ENCODE measurements at places on chromosomes 2 and 18. TPM values are rescaled to one million over a fixed set of nuclear protein-coding genes. Genes with fewer than 3 reads are reported as not detected.
A peak's percentile ranks its signal among the peaks of the same experiment; 100 is the strongest.

DNA sequence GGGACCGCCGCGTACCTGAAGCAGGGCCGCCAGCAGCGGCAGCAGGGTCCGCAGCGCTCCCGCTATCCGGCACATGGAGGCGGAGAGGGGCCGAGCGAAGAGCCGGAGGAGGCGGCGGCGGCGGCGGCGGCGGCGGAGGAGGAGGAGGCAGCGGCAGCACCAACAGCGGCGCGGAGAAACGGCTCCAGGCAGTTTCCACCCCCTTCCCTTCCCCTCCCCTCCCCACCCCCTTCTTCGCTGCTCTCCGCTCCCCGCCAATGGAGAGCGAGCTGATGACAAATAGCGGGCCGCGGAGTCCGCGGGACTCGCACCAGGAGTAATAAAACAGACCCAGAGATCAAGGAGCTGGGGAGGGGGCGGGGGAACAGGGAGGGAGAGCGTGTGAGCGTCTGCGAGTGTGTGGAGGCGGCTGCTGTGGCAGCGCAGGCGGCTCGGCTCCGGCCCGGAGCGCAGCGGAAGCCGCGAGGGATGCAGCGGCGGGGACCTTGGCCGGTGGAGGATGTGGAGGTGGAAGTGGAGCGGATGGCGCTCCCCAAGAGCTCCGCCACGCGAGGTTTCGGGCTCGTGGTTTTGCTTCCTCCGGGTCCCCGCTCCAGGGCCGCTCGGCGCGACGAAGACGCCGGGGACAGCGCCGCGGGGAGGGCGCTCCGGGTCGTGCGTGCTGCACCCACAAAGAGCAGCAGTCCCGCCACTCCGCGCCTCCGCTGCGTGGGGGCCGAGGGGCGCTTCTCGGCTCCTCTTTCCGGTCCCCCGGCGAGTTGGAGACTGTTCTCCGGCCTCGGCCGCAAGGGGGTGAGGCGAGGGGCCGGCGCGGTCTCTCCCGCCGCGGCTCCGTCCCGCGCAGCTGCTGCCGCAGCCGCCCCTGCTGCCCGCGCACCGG is at the start of gene CDH2:
CDH2 (minus strand) TSS at position 183 of the 880 bp plus-strand sequence; CDS start at position 75, 108 bp downstream.
- peak; percentile 85 for DNase-seq

DNA sequence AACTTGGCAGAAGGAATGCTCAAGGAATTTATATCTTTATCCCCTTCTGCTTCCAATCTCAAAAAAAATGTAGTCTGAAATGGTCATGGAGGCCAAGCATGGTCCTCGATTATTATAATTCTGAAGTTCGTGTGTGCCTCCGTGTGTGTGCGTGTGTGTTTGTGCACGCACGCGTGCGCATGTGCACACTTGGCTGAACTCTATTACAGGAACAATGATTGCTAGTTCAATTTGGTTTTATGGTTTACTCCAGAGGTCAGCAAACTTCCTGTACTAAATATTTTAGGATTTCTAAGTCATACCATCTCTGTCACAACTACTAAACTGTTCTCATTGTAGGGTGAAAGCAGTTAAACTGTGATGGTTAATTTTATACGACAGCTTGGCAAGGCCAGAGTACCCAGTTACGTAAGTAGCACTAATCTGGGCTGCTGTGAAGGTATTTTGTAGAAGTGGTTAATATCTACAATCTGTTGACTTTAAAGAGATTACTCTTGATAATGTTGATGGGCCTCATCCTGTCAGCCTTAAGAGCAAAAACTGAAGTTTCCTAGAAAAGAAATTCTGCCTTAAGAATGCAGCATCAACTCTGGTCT is 5.8 kb upstream of the MARCHF7 start:
- no peak for DNase-seq

The ITGA6 gene
- 43.9 TPM for total RNA-seq

DNA sequence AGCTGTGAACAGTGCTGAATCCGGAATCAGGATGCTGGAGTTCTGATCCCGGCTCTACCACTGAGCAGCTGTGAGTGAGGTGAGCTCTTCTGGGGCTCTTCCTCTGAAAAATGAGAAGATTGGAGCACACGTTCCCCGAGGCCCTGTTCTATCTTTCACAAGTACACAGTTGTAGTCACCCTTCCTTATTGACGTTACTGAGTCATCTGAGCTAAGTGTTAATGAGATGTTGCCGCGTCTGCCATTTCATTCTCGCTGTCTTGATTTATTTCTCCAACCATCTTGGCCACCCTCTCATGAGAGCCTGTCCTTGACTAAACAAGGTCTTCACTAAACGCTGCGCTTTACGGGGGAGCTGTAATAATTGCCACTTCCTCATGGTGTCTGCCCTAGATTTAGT is 31.9 kb upstream of the EFR3B start:
- DNase-seq, result no peak

All from IMR-90 (cell line).